ENCODE measurements at places on chromosomes 7 and 10.

DNA sequence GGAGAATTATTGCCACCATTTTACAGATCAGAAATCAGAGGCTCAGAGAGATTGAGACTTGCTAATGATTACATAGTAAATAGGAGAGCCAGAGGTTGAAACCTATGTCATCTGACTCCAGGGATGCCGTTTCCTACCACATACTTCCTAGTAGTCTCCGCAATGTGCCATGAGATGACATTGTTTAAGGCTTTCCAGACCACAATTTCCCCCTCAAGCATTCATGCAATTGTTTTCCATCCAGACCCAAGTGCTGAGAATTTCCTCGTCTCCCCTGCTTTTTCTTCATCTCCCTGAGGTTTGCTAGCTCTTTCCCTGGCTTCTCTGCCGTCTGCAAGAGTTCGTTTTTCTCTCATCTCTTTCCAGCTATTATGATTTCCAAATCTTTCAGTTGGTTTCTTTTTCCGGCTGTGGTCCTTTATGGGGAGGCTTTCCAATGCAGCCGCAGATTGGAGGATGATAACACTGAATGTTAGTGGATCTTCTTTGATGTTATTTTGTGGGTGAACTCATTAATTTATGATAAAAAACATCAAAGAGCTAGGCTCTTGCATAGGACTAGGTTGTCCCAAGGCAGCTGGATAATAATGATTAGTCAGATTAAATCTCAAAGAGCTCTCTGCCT lies 6.9 kb upstream of the GOLGA7B start:
- no peak for DNase-seq

DNA sequence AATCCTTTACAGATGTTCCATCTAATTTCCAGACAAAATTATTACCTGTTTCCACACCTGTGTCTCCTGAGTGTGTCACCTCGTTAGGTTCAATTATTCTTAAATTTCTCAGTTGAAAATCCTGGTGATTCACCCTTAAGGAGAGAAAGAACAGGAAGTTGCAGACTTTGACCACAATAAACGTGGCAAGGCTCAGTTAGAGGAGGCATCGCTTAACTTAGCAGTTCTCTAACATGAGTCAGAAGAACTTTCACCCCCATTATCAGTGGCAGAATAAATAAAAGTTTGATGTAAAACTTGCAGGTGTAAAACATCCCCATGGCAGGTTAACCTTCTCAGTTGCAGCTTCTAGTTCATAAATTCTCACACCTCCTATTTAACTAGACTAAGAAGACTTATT lies 8.3 kb downstream of the XPNPEP1 start:
- DNase-seq, result no peak

- DNase-seq, result no peak
These were observed 686.9 kb upstream of the C7orf33 start for GRCh38 chr7:147903536-147904218.

- no peak for DNase-seq
These were observed 111.8 kb upstream of the ZNF32 start for GRCh38 chr10:43760514-43760913.

DNA sequence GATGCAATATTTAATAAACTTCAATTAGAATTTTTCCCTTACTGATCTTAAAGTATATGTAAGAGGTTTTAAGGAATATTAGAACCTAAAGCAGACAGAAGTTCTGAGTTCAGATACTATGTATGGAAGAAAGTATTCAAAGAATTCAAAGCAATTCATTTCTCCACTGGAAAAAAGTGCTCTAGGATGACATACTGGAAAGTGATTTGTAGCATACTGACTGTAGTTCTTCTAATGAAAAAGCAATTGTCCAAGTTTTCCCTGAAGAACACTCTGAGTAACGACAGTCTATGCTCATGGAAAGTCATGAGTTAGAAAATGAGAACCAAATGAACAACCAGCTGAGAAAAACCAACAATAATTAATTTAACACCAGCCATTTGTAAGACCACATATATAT lies 180.8 kb upstream of the SLC26A5 start:
- no peak for DNase-seq

DNA sequence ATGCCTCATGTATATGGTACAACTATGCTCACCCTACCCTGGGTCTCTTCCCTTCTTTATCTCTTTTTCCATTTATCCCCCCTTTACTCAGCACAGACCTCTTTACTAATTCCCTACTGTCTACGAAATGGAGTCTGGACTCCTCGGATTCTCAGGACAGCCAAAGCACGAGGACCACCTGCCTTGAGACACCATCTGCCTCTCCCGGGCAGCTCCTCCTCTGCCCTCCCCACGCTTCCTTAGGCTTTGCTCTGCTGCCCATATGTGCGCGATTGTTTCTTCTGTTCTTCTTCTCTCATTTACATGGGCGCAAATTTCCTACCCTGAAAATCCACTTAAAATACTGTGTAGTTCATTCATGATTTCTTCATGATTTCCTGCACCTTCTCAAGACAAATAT lies 62.7 kb upstream of the STK17A start:
- DNase-seq, result no peak

DNA sequence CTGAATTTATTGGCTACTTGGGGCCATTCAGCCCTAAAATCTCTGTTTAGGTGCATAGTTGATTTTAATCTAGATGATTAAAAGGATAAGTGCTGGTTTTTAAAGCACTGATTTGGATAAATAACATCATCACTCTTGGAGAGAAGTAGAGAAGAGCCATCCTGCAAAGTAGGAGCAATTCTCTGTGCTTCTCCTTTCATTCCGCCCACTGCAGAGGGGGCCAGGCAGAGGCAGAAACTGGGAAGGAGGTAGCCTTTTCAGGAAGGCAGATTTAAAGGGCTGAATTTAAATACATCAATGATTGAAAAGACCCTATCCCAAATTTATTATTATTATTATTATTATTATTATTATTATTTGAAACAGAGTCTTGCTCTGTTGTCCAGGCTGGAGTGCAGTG lies 14.1 kb downstream of the MAP3K8 start:
- DNase-seq, result no peak

DNA sequence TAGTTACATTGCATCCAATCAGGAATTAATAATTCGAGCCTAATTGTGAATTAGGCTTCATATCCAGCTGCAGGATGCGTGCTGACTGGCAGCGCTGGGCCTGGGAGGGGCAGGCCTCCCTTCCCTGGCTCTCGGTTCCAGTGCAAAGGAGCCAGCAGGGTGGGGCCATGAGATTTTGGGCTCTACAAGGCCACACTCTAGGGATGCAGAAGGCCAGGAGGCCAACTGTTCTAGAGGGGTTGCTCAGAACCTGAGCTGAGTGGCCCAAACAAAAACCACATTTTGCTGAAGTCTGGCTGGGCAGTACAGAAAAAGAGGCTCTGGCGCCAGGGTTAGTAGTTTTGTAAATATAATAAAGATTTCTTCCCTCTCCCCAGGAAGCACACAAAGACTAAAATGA lies 72.3 kb downstream of the CLEC2L start:
- DNase-seq, result no peak

- no peak for DNase-seq
These were observed 82.1 kb downstream of the MTERF1 start for GRCh38 chr7:91798425-91798824.

GRCh38 chr7:158733775-158734494 lies 29.3 kb upstream of the NCAPG2 start:
- DNase-seq, result no peak

DNA sequence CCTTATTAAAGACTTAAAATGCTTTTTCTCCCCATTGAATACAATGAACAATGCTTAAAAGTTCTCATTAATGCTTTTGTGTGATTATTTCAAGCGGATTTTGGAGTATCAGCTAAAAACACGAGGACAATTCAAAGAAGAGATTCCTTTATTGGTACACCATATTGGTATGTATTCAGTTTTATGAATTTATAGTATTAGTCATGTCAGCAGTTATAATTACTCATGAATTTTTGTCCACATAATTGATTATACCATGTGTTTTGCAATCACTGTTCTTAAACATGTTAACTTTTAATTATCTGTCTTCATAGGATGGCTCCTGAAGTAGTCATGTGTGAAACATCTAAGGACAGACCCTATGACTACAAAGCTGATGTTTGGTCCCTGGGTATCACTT lies 31.9 kb downstream of the SLK start:
- DNase-seq, result no peak

DNA sequence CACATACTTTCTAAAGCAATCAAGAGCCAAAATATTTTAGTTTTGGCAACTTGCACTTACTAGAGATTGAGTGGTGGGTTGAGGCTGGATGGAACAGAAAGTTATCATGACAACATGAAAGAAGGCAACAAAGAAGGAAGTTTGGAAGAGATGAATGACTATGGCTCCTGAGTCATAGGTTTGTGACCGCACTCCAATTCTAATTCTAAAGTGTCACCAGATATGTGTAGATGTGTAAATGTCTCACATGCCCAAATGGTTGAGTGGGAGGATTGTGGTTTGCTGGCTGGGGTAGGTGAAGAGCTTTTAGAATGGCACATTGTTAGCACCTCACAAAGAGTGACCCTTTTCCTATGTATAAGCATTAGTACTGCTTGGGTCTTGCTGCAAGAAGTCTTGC lies 20.2 kb downstream of the TAS2R16 start:
- no peak for DNase-seq

GRCh38 chr7:124922200-124922599 lies 7.4 kb downstream of the POT1 start:
- DNase-seq, result no peak

- DNase-seq, result no peak
These were observed 34.1 kb downstream of the PNLIPRP2 start for GRCh38 chr10:116654816-116655215.

DNA sequence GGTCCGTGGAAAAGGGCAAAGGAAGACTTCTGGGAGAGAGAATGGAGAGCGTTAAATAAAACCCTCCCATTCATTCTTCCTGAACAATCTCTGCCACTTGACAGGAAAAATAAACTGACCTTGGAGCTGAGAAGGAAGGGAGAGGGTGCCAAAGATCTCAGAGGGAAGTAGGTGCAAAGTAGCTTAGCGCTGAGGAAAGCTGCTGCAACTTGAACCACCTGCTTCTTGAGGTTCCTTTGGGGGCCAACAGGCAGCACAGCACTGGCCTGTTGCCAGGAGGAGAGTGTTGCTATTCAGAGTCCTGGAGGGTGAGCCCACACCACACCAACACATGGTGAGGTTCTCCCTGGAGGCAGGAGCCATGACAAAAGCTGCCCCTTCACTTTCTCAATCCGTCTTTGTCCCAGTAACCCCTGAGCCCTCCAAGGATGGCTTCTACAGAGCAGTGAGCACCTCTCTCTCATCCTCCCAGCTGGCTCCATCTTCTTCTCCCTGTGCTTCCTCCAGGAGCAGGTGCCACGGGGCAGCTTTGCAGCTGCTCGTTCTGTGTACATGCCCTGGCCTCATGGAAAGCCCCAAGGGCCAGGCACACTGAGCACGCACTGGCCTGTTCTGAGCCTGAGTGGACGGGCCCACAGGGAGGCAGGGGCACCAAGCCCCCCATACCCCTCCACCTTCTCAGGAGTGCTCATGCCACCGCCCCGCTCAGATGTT lies 101.3 kb downstream of the STRA8 start:
- DNase-seq, result no peak

DNA sequence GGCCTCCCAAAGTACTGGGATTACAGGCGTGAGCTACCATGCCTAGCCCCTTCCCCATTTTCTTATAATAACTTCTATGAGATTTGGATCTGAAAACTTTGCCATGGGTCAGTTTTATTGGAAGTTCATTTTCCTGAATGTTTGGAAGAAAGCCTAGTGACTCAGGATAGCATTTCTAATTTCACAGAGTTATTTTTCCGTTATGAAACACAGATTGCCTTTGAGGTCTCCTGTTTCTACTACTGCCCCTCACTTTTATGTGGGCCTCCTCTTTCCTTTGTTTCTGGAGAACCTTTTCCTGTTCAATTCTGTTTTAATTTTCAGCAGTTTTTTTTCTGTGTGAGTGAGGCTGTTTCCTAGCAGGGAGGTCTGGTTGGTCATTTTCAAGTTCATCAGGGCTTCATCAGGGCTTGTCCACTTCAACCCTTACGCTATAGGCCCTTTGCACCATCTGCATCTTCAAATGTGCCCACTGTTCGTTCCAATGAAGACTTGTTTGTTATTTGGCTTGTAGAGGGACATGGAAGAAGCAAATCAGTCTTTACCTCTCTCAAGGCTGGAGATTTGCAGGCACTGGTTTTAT lies 58.7 kb downstream of the BMPR1A start:
- DNase-seq, result no peak

- DNase-seq, result no peak
These were observed 47.4 kb upstream of the USP6NL start for GRCh38 chr10:11658801-11659368.

GRCh38 chr7:16098058-16098457 lies 323.3 kb downstream of the CRPPA start:
- no peak for DNase-seq

DNA sequence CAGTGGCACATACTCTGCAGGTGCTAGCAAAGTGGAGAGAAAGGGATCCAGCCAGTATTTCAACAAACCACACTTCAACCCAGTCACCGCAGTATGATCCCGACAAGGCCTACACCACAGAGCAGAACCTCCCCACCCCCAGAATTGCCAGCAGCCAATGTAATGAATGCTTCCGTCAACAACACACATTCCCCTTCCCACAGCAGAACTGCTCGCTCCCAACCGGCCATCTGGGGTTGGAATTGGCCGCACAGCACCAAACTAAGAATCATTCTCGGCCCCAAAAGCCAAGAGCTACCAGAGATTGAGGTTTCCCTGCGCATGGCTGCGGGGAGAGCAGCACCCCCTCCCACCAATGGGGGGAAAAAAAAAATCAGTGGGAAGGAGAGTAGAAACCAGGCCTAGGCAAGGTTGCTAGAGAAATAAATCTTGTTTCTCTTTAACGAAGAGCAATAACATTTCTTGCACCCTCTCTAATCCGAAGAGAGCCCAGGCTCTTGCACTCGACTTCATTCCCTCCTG lies 1.1 kb downstream of the WASL start:
- peak; percentile 53 for DNase-seq

DNA sequence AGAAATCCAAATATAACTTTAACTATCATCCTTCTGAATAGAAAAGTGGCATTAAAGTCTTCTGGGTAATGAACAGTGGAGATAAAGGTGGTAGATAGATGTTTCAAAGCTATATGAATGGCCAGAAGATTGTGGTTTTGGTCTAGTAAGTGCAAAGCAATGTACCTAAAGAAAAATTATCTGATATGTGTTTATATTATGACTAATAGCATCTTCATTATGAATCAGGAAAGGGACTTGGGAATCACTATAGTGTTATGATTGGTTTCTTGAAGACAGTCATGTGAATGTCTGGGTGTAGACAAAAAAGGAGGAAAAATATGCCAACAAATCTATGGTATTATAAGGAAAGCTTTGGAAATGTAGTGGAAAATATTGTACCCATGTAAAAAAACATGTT lies 3.0 kb downstream of the ZNF518A start:
- no peak for DNase-seq

- no peak for DNase-seq
These were observed 25.5 kb upstream of the C10orf67 start for GRCh38 chr10:23370106-23370505.

All from activated T-cell treated with anti-CD3 and anti-CD28 coated beads, Interleukin-2, amount 50 U/mL, for 48 hours (primary cell).